RPMI7951 (cell line): ENCODE measurements at places on chromosomes 3 and 15.

GRCh38 chr15:66043264-66043663 lies 174.0 kb downstream of the RAB11A start:
- DNase-seq, result no peak

- DNase-seq, result peak; percentile 41
Observed at GRCh38 chr15:71201477-71201876, 86.2 kb downstream of the THSD4 start.

GRCh38 chr15:99224372-99225214 lies 24.8 kb downstream of the TTC23 start:
- no peak for DNase-seq

GRCh38 chr3:77222701-77223100 lies 182.8 kb downstream of the ROBO2 start:
- DNase-seq, result no peak

- DNase-seq, result peak; percentile 99
Observed at GRCh38 chr3:123884203-123884831, at the start of gene MYLK. Gene MYLK, minus strand, starts transcription at chr3:123884332. Its CDS starts 90,491 bp downstream, at chr3:123793841.

DNA sequence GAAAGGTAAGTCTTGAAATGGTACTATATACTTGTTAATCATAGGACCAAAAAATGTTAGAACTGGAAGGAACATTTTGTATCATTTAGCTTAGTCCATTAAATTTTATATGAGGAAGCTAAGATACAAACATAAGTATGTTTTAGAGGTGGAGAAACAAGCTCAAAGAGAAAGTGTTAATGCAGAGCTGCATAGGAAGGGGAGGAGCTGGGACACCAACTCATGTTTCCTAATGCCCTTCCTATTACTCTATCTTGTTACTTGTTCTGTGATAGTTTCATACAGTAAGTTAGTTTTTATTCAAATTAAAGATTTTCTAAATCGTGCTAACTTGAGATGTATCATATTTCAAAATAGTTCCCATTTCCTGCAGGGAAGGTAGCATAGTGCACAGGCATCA lies 7.4 kb downstream of the SLC35A5 start:
- no peak for DNase-seq

DNA sequence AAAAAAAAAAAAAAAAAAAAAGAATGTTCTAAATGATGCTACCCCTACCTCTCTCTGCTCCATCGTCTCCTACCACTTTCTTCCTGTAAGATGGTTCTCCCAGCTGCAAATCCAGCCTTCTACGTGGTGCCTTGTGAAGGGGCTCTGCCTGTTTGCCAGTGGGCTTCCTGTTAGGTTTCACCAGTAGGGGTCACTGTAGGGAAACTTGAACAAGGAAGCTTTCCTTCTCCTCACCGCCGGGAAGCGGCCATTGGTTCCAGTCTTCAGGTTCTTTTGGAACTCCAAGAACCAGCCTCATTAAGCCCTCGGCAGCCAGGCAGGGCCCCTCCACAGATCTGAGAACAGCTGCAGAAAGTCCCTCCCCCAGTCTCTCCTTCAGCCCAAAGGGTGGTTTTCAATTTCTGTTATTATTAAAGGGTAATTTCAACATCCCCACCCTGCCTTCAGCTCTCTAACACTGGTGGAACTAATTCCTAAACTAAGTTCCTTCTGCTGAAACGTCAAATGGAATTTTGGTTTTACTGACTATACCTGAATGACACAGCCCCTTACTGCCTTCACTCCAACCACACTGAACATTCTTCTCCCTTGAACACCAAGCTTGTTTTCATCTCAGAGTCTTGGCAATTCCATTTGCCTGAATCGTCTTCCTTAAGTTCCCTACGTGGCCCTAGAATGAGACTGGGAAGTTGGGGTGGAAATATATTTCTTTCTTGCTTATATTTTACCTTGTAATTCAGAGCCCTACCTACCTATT lies 13.5 kb downstream of the MCCC1 start:
- DNase-seq, result peak; percentile 33

- DNase-seq, result peak; percentile 85
Observed at GRCh38 chr3:13497386-13497785, 17.3 kb downstream of the HDAC11 start.

DNA sequence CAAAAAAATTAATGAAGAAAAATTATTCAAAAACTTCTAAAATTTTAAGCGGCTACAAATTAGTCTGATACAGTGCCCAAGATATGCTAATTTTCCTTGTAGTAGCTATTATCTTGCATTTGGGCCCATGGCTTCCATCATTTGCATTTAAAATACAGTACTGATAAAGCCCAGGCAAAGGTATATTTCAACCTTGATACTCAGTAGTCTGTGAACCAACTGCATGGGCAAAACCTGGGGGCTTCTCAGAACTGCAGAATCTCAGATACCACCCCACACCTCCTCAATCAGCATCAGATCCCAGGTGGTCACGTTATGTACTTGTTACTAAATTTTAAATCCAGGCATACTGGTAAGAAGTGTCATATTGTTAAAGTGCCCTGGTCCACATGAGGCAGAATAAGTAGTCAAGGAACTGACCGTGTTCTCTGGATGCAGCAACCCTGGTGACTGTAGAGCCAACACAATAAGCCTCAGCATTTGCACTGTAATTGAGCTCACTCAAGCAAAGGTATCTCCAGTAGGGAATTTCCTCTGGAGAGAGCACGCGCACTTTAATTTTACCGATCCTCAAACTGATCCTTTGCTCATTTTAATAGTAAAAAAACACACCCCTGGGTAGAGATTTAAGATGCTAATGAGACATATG lies 31.9 kb downstream of the ZNF385D start:
- DNase-seq, result no peak

- DNase-seq, result no peak
Observed at GRCh38 chr3:153577059-153577736, 415.2 kb downstream of the RAP2B start.

GRCh38 chr15:83653639-83654378 lies at the start of gene ADAMTSL3:
Gene ADAMTSL3, plus strand, starts transcription at chr15:83654123. Its CDS starts 1,639 bp downstream, at chr15:83655762.
- peak; percentile 24 for DNase-seq

DNA sequence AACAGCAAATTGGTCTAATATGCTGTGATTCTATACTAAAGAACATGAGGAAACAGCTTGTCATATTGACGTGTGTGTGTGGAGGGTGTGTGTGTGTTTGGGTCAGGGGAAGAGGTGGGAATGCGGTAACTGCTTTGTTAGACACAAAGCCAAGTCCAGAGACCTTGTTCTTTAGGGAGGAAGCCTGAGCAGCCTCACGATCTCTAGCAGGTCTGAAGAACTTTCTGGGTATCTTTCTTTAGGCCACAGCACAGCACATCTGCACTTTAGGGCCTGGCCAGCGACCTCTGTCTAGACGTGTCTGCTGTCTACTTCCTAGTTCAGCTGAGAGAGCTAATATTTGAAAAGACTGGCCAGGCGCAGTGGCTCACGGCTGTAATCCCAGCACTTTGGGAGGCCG lies 220.0 kb upstream of the TPRG1 start:
- no peak for DNase-seq

DNA sequence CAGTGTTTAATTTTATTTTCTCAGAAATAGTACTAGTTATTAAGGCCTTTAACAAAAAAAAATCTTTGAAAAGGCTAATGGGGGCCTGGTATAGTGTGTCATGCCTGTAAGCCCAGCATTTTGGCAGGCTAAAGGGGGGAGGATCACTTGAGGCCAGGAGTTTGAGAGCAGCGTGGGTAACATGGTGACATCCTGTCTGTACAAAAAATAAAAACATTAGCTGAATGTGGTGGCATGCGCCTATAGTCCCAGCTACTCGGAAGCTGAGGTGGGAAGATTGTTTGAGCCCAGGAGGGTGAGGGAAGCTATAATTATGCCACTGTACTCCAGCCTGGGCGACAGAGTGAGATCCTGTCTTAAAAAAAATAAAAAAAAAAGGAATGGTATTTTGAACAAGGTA lies 61.9 kb downstream of the TRAK1 start:
- no peak for DNase-seq

GRCh38 chr3:50274371-50275104 lies 4.3 kb upstream of the LSMEM2 start:
- DNase-seq, result peak; percentile 45

- no peak for DNase-seq
Observed at GRCh38 chr3:70011582-70011981, 12.0 kb downstream of the SAMMSON start.

GRCh38 chr3:51024121-51024520 lies 349.4 kb downstream of the DOCK3 start:
- DNase-seq, result no peak

GRCh38 chr3:134846911-134847317 lies 51.9 kb downstream of the EPHB1 start:
- DNase-seq, result peak; percentile 99

- DNase-seq, result no peak
Observed at GRCh38 chr3:123683505-123684154, 98.8 kb upstream of the HACD2 start.

DNA sequence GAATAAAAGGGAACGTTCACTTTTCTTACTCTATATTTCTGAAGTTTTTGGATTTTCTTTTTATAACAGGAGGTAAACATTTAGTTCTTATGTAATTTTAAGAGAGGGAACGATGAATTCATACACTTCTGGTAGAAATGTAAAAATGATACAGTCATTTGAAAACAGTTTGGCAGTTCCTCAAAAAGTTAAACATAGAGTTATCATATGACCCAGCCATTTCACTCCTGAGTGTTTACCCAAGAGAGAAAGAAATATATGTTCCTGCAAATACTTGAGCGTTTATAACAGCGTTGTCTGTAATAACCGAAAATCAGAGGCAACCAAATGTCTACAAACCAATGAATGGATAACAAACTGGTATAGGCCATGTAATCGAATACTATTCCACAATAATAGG lies 20.8 kb upstream of the CCR9 start:
- DNase-seq, result no peak

- DNase-seq, result no peak
Observed at GRCh38 chr3:184821034-184821433, 9.1 kb downstream of the VPS8 start.
